Fibroblast of villous mesenchyme (primary cell): ENCODE measurements at places on chromosomes 4 and X.

GRCh38 chrX:65811558-65812228 lies 144.2 kb downstream of the MSN start:
- DNase-seq = no peak

- no peak for DNase-seq
Observed at GRCh38 chrX:700936-701335, 70.3 kb downstream of the SHOX start.

DNA sequence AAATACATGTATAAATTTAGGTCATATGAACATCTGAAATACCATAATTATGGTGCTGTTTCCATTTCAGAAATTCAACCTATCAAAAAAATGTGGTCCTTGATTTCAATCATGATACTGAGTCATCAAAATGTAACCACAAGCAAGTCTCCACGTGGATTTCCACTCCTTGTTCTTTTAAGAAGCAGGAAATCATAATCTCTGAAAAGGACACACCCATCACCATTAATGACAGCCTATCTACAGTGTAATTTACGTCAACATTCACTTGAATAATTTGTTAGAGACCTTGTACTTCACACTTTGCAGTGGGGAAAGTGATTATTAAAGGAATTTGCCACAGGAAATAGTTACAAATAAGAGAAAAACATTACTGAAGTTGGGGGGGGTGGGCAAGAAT lies 17.7 kb upstream of the SLC7A11 start:
- DNase-seq = peak; percentile 56

- no peak for DNase-seq
Observed at GRCh38 chrX:123256378-123256777, 72.3 kb downstream of the GRIA3 start.

DNA sequence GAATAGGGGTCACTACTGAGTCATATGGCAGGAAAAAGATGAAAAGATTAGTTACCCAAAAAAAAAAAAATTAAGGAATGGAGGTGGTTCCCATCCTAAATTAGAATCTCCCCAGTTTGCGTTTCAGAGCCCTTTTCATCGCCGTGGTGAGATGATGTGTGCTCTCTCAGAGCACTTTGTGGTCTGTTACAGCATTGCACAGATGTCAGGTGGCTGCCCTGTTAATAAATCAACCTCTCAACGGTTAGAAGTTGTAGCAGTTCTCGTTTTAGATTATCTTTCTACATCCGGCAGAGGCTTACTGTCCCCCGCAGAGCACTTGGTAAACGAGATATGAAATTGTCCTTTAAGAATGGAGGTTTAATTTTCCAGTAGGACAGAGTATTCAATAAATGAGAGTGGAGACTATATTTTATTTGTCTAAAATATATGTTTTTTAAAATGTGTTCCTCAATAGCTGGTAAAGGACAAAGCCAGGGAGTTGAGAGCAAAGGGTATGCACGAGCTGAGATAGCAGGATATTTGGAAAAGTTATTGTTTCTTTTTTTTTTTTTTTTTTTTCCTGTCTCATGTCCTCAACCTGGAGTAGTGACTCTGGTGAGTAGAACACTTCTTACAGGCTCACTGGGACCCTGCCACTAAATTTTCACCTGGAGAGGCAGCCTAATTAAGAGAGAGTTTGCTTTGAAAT lies 26.9 kb downstream of the AFF1 start:
- peak; percentile 91 for DNase-seq

DNA sequence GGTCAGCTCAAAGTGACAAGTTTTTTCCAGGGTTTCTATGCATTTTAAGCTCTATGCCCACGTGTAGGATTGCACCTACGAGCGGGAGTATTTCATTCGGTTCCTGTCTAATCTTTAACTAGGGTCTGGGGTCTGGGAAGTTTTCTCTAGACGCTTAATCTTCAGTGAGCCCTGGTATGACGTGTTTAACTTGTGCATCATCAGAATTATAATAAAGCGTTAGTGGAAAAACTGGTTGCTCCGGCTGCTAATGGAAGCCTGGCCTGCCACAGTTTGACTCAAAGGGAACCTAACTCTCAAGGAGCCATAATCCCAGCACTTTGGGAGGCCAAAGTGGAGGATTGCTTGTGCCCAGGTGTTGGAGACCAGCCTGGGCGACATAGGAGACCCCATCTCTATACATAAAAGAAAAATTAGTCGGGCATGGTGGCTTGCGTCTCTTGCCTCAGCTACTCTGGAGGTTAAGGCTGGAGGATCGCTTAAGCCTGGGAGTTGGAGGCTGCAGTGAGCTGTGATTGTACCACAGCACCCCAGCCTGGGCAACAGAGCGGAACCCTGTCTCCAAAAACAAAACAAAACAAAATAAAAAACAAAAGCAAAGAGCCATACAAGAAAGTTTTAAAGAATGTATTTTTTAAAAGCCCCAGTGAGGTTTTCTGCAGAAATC lies 30.2 kb downstream of the ARSD start:
- DNase-seq = no peak

GRCh38 chrX:107629540-107629909 lies 1.2 kb downstream of the PRPS1 start:
- DNase-seq = peak; percentile 40

DNA sequence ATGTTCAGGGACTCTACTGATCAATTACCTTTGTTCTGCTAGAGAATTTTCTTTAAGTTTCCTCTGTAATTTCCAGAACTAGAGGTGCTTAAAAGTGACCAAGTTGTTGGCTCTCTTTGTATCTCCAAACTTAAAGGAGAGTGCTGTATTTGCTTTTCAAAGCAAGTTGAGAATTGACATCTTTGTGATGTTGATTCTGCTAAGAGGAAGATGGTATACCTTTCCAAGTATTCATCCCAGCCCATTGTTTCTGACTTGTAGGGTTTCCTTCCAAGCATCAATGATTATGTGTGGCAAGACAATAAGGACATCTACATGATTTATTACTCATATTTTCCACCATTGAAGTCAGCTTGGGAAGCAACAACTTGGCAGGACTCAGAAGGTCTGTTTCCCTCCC lies 190.6 kb downstream of the GC start:
- DNase-seq = no peak

GRCh38 chr4:74397748-74398426 lies 32.9 kb downstream of the EREG start:
- DNase-seq = peak; percentile 49

DNA sequence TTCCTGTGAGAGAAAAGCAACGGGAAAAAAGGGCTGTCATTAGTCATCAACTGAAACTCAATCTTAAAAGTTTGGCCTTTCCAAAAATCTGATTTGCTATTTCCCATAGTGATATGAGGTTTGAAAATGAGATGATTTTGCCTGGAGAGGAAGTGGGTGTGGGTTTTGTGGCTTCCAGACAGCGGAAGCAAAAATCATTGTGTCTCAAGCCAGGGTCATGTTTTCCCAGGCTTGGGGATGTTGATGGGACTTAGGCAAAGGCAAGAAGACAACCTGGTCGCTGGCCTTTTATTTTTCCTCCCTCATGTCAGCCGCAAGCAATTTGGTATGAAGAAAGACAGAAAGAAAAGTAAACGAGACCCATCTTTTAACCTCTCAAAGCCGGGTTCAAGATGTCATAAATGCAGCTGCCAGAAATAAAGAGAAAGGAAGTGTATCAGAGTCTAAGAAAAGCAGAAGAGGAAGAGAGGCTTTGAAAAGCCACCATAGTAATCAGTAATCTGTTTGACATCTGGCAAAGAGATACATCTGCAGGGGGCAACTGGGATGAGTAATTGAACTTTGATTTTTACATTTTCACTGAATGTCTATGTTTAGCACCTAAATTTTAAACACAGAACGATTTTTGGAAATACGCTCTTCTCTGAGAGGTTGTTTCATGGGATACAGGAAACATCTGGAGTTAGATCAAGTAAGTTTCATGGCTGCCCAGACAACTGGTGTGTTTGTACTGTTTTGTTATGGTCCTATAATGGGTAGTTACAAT lies 521.6 kb upstream of the SLIT2 start:
- peak; percentile 41 for DNase-seq

DNA sequence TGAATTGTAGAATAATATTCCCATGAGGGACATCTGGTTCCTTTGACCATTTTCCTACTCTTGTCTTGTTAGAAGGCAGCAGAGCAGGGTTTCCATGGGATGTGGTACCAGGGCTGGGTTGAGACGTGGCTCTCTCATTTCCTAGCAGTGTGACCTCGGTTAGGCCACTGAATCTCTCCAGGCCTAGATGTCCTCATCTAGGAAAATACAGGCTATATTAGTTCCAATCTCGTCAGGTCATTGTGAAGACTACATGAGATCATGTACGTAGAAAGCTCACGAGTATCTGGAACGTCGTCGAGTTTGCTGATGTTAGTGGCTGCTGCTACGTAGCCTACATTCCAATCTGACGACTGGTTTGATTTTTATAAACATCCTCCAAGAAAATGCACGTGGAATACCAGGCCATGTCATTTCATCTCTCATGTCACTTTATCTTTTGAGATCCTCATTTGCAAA lies 278.2 kb upstream of the GATB start:
- DNase-seq = peak; percentile 68

- peak; percentile 95 for DNase-seq
Observed at GRCh38 chr4:15754323-15754722, 23.8 kb upstream of the CD38 start.

DNA sequence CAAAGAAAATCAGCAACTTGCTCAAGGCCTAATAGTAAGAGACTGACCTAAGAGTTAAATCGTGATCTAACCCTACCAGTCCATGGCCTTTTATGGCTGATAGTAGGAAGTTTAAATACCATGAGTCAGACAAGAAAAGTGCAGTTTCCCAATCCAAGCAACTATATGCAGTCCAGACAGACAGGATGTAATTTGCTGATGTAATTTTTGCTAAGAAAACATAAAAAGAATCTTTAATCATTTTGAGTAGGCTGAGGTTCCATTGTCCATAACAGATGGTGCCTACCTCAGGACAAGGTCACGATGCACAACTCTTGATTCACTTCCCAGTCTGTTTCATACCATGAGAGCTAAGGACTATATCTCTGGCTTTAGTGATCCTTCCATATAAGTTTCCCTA lies 317.5 kb upstream of the GRIA3 start:
- peak; percentile 71 for DNase-seq

GRCh38 chr4:138494931-138495330 lies 252.8 kb upstream of the SLC7A11 start:
- DNase-seq = peak; percentile 12
